ENCODE measurements at places on chromosomes 11 and 22.

DNA sequence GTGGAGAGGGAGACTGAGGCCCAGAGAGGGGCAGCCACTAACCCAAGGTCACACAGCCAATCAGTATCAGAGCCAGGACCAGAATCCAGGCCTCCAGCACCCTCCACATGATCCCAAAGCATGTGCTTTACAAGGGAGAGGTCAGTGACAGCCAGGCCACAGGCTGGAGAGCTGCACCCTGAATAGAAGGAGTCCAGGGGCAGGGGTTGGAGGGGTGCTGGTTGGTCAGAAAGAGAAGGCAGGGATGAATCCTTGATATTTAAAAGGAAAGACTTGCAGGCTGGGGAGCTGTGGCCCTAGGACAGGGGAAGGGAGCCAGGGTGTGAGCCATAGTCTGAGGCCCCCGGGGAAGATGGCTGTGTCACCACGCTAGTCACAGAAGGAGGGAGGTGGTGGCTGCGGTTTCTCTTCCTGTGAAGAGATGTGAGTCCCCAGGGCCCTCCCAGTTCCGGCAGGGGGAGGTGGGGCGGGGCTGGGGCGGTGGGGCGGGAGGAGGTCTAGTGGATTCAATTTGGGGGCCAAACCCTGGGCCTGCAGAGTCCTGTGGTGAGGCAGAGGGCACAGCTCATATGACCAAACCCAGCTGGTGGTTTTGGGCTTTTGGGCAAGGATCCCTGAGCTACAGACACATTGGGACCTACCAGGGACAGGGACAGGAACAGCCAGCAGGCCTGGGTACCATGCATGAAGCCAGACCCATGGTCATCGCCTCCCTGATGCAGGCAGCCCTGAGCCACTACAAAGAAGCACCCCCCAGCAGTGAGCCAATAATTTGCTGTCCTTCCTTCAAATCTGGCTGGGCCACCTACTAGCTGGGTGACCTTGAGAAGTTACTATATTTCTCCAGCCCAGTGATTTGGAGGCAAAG lies 14.0 kb downstream of the RAC2 start:
- no peak for DNase-seq

DNA sequence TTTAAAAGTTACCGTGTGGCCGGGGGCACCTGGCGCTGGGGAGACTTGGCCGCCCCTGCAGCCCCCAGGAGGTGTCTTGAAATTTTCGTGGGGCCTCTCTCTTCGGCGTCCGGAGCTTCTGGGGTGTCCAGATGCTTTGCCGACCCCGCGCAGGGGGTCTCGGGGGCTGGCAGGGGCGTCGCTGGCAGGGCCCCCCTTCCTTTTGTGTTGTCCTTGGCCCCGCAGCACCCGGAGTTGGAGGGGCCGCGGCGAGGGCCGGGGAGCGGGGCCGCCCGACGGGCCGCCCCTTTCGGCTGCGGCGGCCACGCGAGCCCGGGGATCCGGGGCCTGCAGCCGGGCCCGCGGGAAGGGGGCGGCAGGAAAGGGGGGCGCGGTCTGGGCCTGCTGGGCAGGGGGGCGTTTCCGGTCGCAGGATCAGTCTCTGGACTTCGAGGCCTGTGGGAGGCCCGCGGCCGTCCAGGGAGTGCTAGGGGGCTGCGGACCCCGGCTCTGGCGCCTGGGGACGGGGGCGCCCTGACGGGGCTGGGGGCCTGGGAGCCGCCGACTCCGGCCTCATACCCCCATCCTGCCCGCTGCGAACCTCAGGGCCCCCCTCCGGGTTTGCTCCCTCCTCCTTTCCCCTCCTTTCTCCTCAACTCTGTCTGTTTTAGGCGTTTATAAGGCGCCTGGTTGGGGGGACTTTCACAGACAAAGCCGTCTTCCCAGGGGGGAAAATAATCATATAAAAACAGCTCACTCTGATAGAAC lies 869 bp downstream of the ZC3H7B start:
- no peak for DNase-seq

DNA sequence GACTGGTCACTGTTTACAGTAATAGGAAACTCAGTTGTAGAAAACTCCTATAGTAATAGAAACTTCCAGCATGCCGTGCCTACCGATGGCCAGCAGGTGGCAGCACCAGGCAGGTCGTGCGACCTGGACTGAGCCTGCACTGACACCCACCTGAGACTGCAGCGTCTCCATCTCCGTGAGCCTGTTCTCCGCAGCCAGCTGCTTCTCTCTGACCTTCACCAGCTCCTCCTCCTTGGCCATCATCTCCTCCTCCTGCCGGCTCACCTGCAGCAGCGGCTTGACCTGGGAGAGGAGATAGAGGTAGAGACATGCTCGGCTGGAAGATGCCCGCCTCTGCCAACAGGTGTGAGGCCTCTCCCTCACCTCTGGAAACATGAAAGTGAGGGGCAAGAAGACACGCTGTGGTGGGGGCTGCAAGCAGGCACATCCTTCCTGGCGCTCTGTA lies 48.5 kb downstream of the APOL1 start:
- DNase-seq, result peak; percentile 91

DNA sequence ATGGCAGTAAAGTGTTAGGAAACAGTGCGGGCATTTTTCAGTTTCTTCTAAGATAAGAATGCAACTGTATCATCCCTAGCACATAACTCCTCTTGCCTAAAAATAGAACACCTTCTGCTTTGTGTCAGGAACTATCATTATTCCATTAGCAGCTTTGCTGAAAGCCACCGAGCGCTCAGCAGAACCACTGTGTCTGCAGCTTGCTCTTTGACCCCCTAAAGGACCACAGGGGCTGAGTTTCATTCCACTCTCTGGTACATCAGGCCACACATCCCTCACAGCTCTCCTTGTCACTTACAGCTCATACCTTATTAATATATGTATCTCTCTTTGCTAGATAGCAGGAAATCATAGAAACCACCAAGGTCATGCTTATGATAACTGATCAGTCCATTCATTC lies 360.2 kb downstream of the KCNA4 start:
- DNase-seq, result no peak

GRCh38 chr11:74506823-74507222 lies 13.3 kb upstream of the LIPT2 start:
- no peak for DNase-seq

DNA sequence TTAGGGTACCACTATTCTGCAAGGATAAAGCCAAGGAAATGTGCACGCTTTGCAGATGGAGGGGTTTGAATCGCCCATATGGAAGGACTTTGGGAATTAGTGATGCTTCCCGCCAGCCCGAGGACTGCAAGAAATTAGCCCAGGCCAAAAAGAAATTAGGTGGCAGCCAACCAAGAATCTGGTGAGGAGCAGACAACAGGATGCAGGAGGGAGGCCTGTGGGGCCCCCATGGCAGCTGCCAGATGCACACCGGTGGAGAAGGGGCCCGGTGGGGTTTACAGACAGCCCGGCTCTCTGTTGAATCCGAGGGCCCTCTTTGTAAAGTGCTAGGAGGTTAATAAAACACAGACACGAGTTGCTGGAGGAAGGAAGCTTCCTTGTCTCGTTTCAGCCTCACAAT lies 73.5 kb downstream of the TIMP3 start:
- no peak for DNase-seq

DNA sequence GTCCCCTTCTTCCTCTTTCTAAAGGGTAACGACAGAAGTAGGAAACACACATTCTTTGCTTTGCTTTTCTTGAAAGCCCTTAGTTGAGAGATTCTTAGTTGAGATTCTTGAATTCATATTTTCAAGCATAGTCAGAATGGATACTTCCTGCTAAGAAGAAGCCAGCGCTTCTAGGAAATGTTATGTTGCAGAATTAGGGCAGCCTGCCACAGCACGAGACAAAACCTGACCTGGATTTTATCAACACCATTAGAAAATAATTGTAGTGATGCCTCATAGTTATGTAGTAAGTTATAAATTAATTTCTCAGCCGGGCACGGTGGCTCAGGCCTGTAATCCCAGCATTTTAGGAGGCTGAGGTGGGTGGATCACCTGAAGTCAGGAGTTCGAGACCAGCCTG lies 37.9 kb upstream of the NUP160 start:
- no peak for DNase-seq

DNA sequence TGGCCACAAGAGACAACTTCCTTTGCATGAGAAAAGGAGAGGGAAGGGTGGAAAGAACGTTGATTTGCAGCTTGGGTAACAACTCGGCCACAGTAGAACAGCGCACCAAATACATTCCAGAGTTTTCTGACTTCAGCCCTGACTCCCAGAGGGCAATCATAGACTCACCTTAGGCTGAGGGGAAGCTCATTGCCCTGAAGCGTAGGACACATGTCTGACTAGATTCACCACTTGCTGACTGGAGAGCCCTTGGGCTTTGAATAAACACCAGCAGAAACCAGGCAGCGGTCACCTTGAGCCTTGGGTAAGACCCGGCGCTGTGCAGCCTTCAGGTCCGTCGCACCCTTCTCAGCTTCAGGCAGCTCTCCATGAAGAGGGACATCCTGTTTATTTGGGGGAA lies 151.8 kb upstream of the GRIA4 start:
- no peak for DNase-seq

- peak; percentile 88 for DNase-seq
Measured at GRCh38 chr11:64767344-64768299, 7.8 kb upstream of the PYGM start.

DNA sequence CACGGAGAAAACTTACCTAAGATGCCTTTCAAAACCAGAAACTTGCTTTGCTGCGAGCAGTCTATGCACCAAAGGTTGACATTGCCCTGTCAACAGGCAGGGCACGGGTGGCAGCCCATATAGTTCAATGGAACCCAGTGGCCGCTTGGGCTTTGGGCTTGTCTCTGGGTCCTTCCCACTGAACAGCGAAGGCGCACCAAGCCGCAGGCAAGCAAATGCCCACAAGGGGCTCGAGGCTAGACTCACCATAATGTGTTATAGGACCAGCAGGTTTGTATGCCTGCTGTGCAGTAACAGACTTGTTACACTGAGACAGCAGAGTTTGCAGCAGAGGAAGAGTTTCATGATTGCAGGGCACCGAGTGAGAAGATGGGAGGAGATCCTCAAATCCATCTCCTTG lies 20.3 kb downstream of the CLDN5 start:
- DNase-seq, result no peak

DNA sequence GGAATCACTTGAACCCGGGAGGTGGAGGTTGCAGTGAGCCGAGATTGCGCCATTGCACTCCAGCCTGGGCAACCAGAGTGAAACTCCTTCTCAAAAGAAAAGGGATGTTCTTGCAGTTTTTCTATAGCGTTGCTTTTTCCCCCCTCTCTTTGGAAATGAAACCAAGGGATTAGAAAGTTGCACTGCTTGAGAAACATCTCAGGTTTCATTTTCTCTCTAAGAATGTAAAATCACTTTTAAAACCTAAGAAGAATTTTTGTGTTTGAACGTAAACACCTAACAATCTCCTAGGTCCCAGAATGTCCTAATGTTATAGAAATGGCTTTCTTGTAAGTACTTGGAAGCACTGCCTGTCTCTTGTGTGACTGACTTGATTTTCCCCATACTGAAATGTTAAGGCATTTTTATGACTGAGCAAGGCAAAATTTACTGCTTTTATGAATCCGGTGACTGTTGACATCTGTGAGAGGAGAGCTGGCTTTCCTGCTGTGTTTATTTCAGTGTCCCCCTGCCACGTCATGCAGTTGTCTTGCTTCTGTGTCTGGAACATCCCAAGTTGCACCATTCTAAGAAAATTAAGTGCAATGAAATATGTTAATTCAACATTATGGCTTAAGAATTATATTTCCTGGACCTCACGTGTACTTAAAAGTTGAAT lies 37.7 kb downstream of the NF2 start:
- DNase-seq, result no peak

- no peak for DNase-seq
Measured at GRCh38 chr11:68090706-68091105, 30.5 kb downstream of the CHKA start.

GRCh38 chr11:124844664-124845079 lies 20.6 kb upstream of the ROBO3 start:
- no peak for DNase-seq

- no peak for DNase-seq
Measured at GRCh38 chr11:63641727-63642126, 27.5 kb upstream of the PLAAT3 start.

DNA sequence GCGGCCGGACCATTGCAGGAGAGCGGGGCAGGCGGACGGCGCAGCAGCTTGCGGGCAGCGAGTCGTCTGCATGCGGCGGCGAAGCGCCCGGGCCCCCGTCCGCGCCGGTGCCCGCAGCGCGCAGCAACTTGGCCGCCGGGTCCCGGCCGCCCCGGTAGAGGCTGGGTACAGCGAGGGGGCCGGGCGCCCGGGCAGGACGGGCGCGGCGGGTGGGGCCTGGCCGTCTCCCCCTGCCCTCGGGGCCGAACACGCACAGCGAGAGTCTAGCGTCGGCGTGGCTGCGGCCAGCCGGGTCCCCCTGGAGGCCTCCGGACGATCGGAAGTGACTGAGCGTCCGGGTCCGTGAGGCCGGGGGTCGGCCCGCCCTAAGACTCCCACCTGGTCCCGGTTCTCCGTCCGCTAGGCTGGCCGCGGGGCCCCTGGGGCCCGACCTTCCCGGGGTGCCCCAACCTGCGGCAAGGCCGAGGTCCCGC lies 775 bp upstream of the TRABD start:
- DNase-seq, result no peak

GRCh38 chr22:19857382-19857781 lies 2.7 kb upstream of the GNB1L start:
- DNase-seq, result no peak

DNA sequence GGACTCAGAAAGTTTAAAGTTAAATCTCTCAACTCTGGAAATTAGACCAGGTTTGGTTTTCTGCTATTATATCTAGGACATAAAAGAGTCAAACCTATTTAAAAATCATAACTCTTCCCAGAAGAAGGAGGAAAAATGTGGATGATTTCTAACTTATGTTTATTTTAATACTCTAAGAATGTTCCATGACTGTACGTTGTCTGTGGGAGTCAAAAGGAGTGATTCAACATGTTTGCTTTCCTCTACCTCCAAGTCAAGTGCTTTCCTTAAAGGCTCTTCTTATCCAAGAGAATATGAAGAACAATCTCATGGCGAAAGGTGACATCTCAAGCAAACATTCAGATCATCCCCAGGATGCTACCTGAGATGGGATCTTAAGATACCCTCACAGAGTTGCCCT lies 21.6 kb downstream of the OR51E1 start:
- no peak for DNase-seq

Data from islet precursor cell (in vitro differentiated cells).